ENCODE measurements at places on chromosomes 6 and 20.

- no peak for DNase-seq
These were observed 44.3 kb downstream of the TRERF1 start for GRCh38 chr6:42407379-42407778.

- DNase-seq: no peak
These were observed 44.1 kb upstream of the TXNDC5 start for GRCh38 chr6:7954477-7955200.

DNA sequence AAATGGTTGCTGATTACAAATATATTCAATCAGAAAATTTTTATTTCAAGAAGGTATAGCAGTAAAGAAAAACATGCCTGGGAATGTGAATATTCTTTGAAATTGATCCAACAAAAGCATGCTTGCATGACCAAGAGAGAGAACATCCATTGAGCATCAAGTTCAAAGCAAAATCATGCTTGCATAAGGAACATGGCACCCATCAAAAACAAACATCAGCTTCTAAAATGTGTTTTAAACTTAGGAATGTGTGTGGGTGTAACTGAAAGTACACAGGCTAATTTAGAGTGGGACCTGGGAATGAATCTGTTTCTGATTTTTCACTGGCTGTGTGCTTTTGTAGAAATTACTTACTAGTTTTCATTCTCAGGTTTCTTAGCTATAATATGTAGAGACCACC is 5.6 kb downstream of the SLC17A5 start:
- DNase-seq: no peak

DNA sequence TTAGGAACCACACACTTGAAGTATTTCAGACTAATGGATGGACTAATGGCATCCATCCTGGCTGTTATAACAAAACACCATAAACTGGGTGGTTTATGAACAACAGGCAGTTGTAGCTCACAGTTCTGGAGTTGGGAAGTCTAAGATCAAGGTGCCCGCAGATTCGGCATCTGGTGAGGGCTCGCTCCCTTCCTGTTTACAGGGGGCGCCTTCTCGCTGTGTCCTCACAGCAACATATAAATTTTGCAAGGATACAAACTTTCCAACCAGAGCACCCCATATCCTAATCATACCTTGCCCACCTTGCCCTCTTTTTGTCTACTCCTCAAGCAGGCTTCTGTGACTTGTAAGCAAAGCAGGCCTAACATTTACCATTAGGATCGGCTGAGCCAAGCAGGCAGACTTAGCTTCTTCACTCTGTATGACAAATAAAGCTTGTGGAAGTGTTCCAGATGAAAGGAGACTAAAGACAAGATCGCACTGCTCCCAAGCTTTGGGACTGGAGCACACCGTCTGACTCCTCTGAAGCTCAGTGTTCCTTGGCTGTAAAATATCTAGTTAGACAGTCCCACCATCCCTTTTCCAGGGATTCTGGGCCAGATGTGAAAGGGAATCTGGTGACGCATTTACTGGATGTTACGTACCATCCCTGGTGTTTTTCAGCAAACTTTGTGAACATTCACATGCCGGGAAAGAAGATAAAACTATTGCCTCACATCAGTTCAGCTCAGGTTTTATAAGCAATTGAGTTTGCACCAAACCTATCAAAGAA is 34.9 kb downstream of the GFOD1 start:
- no peak for DNase-seq

DNA sequence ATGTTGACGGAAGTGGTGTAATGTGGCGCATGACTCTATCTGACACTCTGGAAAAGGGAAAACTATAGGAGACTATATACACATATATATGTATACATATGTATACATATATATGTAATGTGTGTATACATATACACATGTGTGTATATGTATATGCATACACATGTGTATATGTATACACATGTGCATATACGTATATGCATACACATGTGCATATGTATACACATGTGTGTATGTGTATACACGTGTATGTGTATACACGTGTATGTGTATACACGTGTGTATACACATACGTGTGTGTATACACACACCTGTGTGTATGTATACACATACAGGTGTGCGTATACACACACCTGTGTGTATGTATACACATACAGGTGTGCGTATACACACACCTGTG is 683.4 kb upstream of the FLRT3 start:
- no peak for DNase-seq

DNA sequence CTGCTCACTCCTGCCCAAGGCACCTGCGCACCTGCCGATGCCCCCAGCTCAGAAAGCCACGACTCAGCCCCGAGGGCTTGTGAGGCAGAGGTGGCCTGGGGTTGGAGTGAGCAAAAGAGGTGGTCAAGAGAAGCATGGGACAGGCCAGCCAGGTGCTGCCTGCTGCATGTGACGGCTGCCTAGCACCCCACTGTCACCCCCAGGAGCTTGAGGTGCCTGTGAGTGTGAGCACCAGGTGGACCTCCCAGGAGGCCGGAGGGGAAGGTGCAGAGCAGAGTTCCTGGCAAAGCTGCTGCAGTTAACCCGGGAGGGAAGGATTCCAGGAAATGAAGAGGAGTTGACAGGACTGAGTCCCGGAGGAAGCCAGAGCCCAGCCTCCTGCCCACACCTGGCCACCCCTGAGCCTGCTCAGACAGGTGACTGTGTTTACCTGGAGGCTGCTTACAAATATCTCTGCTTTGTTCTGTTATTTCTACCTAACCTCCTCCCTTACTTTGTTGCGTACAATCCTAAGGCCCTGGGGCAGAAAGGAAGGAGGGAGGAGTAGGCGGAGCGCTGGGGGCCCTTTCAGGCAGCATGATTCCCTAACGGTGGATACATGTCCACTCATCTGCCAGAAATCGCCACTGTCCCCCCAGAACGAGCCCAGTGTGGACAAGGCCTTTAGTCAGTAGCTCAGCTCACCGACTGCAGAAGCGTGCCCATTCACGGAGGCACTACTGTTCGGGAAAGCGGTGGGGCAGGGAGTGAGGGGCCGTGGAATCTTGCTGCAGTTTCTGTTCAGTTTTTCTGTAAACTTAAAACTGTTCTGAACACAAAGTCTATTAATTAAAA is 87.5 kb upstream of the MPC1 start:
- DNase-seq: no peak

DNA sequence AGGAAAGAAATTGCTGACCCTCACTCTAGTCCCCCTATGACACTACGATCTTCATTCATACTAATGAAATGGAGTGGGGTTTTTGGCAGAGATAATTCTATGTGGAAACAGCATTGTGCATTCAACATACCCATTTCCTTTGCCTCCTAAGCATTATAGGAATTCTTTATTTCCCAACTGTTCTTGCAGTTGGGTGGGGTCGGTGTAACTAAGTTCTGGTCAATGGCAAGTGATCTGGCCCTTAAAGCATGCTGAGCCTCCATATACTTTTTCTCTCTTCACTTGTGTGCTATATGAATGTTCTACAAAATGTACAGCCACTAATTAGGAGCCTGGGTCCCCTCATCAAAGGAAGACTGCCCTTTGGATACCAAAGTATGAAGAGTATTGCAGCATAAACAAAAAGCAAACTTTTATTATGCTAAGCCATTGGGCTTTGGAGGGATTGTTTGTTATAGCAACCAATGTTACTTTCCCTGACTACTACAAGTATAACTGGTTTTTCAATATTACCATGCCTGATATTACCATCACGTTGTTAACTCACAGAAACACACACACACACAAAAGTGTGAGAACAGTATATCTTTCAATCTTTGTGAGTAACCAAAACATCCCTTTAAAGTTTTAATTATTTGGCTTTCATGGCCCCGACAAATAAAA is 9.0 kb upstream of the ISM1 start:
- no peak for DNase-seq

- no peak for DNase-seq
These were observed 5.4 kb downstream of the GLP1R start for GRCh38 chr6:39053854-39054576.

DNA sequence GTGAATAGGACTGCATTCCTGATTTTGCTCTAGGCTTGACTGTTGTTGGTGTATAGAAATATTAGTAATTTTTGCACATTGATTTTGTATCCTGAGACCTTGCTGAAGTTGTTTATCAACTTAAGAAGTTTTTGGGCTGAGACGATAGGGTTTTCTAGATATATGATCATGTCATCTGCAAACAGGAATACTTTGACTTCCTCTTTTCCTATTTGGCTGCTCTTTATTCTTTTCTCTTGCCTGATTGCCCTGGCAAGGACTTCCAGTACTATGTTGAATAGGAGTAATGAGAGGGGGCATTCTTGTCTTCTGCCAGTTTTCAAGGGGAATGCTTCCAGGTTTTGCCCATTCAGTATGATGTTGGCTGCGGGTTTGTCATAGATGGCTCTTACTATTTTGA is 13.4 kb downstream of the HLA-DOB start:
- DNase-seq: no peak

GRCh38 chr20:57395111-57395966 is 4.1 kb downstream of the RBM38 start:
- no peak for DNase-seq

DNA sequence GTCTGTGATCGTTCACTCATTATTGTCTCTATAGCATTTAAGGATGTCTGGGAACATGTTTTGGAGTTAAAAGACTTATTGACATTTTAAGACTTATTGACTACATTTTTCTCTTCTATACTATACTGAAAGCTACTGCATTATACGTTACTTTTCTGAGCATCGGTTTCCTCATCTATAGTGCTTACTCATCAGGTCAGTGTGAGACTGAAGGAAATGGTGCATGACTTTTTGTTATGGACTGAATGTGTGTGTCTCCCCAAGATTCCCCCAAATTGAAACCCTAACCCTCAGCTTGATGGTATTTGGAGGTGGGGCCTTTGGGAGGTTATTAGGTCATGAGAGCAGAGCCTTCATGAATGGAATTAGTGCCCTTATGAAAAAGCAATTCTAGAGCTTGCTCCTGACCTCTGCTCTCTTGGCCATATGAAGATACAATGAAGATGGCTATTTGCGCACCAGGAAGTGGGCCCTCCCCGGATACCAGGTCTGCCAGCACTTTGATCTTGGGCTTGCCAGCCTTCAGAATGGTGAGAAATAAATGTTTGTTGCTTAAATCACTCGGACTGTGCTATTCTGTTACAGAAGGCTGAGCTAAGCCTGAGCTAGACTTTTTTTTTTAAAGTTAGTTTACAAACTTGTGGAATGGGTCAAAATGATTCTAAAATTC is 243.7 kb upstream of the RREB1 start:
- DNase-seq: no peak

DNA sequence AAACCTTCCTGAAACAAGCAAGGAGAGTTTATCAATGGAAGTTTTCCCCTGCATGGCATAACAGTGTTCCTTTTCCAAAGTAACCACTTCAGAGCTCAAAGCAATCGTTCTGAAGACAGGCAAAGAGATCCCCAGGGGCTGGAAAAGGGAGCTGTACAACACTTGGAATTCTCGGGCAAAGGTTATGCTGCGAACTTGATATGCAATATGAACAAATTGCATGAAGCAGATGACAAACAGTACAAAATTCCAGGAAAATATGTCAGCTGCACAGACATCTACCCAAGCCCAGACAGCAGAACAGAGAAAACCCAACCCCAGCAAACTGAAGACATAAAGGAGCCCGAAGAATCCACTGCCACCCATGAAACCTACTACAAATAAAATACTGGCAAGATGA is 18.4 kb downstream of the POPDC3 start:
- no peak for DNase-seq

GRCh38 chr6:21284166-21284565 is 309.4 kb upstream of the SOX4 start:
- DNase-seq: no peak

DNA sequence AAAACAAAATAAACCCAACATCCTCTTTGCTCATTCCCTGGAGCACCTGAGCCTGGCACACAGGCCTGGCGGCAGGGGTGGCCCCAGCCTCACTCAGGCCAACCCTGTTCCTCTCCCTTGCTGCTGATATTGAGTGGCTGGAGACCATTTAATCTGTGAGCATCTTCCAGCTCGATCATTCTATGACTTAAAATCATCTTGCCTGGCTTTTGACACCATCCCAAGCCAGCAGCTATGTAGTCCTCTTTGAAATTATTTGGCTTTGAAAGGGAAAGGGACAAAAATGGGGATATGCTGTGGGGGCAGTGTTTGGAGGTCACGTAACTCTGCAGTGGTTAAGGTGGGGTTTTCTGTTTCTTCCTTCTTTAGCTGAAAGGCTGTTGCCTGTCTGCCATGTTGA is 22.8 kb downstream of the EZR start:
- no peak for DNase-seq

DNA sequence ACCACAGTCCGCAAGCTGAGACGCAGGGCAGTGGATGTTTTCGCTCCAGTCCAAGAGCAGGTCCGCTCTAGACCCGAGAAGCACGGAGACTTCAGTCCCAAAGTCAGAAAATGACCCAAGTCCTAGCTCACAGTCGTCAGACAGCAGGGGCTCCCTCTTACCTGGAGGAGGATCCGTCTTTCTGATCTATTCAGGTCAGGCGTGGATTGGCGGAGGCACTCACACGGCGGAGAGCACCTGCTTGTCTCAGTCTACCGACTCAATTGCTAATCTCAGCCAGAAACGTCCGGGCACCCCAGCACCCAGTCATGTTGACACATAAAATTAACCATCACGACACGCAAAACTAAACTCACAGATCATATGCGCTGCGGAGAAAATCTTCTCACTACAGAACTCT is 285.3 kb upstream of the CDH4 start:
- no peak for DNase-seq

GRCh38 chr6:89413006-89413400 is 930 bp upstream of the RRAGD start:
- DNase-seq: no peak

DNA sequence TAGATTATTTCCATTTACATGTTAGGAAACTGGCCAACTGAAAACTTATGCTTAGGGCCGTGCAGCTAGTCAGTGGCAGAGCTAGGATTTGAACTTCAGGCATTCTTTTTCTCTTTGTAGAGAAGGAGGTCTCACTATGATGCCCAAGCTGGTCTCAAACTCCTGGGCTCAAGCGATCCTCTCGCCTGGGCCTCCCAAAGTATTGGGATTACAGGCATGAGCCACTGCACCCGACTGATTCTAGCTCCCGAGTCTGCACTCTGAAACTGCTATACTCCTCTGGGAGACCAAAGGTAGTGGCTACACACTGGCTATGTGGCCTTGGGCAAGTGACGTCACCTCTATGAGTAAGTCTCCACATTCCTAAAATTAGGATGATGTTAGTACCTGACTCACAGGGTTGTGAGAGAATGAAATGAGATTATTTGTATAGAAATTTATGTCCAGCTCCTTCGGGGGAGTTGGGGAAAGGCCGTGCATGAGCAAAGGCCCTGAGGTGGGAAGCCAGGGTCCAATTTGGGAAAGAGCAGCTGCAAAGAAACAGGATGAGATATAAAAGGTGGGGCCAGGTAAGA is 6.4 kb downstream of the PLTP start:
- no peak for DNase-seq

All from NCI-H526 treated with DMSO at 0.1 percent for 48 hours (cell line).